ENCODE measurements at places on chromosomes 2 and 18.

DNA sequence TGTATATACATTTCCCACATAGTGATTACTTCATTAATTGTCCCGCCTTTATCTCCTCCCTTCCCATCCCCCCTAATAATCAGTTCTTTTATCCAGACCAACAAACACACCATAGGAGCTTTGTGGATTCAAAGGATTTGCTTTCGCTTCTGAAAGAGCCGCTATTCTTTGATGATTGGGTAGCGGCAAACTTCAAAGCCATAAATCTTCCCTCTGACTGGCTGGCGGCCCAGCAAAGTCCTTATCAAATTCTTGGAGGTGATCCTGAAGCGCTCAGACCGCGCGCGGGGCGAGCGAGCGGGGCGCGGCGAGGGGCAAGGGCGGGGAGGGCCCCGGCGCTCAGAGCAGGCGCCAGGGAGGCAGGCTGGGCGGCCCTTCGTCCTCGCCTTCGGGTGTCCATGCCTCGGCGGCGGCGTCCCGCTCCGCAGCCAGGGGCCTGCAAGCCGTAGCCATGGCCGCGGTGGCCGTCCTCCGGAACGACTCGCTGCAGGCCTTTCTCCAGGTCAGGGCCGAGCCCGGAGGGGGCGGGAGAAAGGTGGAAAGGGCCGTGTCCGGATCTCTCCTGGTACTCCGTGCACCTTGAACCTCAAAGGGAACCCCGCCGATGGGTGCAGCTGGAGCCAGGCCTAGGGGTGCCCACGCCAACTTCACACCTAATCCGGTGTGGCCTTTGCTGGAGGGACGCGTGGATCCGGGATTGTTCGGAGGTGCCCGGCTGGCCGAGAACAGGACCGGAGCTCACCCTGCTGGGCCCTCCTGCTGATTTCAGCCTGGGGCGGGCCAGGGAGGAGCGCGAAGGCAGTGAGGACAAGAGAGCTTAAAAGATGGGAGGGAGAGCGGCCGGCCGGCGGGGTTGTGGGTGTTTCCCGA, at the start of gene SP5:
SP5 (plus strand) TSS at position 276 of the 870 bp plus-strand sequence; CDS start at position 452, 176 bp downstream.
- DNase-seq, result no peak

GRCh38 chr2:198062826-198063225, 258.4 kb downstream of the PLCL1 start:
- no peak for DNase-seq

GRCh38 chr2:118929059-118929458, 12.9 kb upstream of the MARCO start:
- no peak for DNase-seq

DNA sequence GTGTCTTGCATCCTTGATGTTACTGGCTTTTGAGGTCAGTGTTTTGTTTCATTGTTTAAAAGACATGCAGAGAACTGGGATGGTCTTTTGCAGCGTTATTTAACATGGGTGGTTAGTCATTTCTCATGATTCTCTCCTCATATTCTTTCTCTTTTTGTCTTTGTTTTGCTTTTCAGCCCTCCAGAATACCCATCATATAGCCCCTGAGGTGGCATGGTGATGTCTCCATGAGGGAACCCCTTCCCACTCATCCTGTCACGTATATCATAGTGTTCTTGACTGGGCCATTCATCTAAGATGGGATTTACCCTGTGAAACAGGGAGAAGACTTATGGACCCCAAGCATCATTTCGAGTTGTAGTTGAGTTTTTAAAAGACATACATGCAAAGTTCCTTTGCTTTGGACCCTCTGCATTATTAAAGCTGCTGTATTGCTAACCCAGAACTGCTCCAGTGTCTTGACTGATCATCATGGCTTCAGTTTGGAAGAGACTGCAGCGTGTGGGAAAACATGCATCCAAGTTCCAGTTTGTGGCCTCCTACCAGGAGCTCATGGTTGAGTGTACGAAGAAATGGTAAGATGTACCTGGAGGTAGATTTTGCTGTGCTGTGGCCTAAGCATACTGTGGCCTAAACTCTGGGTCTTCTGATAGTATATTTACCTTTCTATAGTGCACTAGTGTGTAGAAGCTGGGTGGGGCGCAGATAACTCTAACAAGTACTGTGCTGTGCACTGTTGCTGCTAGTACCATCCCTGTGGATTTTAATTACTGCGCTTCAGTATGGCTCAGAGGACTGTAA, 1.4 kb downstream of the EHBP1 start:
- no peak for DNase-seq

All from activated CD4-positive, CD25-positive, alpha-beta regulatory T cell (primary cell).